ENCODE measurements at places on chromosomes 1 and 21.

GRCh38 chr1:168065506-168065905 is 71.2 kb downstream of the GPR161 start:
- DNase-seq = no peak

DNA sequence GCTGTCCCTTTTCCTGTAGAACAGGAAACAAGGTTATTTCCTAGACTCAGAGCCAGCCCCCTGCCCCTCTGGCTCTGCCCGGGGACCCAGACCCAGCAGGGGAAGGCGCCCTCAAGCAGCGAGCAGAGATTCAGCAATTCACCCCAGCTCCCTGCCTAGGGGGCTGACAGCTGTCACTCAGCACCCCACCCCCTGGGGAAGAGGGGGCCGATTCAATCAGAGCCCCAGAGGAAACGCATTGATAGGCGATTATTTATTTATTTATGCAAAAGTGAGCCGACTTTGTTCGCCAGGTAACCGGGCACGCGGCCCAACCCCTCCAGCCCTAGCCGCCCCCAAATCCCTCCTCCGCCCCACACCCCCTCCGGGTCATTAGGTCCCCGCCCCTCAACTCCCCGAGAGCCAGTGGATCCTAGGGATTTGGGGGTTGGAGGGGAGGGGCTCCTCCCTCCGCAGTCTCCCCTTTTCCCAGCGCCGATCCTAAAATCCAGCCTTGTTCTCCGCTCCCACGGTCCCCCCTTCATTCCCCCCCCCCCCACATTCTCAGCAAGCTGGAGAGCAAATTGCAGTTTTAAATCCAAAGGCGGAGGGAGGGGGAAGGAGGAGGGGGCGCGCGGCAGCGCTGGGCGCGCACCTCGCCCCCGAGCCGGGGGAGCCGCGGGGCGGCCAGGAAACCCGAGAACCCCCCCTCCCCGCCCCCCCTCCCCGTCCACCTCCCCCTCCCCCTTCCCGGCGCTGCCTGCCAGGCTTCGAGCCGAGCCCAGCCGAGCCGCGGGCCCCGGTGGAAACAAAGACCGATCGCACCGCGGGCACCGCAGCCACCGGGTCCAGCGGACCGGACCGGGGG is 1.3 kb downstream of the AHDC1 start:
- DNase-seq = no peak

DNA sequence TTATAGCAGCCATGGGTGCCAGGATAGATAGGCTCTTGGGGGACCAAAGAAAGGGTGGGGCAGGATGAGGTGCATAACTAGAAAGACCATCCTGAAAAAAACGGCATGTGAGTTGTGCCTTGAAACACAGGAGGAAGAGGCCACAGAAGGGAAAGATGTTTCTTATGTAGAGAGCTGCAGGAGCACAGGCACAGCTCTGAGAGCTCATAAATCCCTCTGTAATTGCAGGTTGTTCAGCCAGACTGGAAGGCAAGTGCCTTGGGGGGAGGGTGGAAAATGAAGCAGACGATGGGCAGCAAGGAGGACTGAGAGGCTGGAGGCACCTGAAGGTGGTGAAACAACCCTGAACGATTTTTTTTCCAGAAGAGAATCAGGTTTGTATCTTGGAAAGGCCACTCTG is 170.7 kb downstream of the NR5A2 start:
- DNase-seq = no peak

- no peak for DNase-seq
These were observed 2.0 kb upstream of the OLIG2 start for GRCh38 chr21:33023574-33024200.

Data from fibroblast of the conjunctiva (primary cell).